ENCODE measurements at places on chromosomes 1 and 21. TPM values are rescaled to one million over a fixed set of nuclear protein-coding genes. Genes with fewer than 3 reads are reported as not detected.

KCNQ4 gene
- total RNA-seq = not detected

TRAF3IP3 gene
- 9.6 TPM for total RNA-seq

NBPF6 gene
- total RNA-seq = not detected

OR2T2 gene
- total RNA-seq = not detected

GRCh38 chr1:167477986-167478385 lies 40.3 kb downstream of the CD247 start:
- peaks cover 7% of the 10 kb centered on the region for H3K27me3 ChIP-seq
- H3K4me3 ChIP-seq = no peak overlapping the region
- H3K36me3 ChIP-seq = no peaks in the 10 kb centered on the region
- no peaks in the 10 kb centered on the region for H3K4me1 ChIP-seq
- no peak for DNase-seq

DNA sequence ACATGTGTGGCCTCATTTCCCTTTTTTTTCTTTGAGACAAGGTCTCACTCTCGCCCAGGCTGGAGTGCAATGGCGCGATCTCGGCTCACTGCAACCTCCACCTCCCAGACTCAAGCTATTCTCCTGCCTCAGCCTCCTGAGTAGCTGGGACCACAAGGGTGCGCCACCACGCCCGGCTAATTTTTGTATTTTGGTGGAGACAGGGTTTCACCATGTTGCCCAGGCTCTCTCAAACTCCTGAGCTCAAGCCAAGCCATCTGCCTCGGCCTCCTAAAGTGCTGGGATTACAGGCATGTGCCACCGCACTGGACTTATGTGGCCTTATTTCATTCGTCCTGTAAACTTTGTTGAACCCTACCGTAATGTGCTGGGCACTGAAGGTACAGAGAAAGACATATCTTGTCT lies 569 bp upstream of the WARS2 start:
- peak overlapping the region; percentile 97 for H3K27ac ChIP-seq
- no peak for DNase-seq
- H3K4me1 ChIP-seq = peaks cover 30% of the 10 kb centered on the region
- H3K36me3 ChIP-seq = no peaks in the 10 kb centered on the region
- H3K27me3 ChIP-seq = no peaks in the 10 kb centered on the region

GRCh38 chr1:18187054-18187453 lies 79.5 kb downstream of the IGSF21 start:
- no peaks in the 10 kb centered on the region for H3K4me1 ChIP-seq
- no peaks in the 10 kb centered on the region for H3K36me3 ChIP-seq
- no peak overlapping the region for H3K4me3 ChIP-seq

DNA sequence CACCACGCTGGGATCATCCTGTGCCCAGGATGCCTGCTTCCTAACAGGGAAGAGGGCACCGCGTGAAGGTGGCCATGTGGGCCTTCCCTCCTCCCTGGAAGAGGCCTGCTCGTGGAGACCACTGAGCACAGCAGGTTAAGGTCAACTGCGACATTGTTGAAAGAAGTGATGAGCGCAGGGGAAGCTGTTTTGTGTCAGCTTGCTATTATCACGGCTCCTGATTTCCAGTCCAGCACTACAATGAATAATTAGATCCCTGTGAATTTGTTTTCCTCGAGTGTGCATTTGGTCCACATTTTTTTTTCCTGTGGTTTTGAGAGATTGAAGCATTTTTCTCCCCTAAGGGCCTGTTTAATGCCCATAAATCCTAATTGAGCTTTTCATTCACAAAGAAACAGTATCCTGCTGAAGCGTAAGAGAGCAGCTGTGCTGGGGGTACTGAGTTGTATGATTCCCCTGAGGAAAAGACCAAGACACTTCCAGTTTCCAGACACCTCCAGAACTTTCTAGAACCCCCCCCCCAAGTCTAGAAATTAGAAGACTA lies 204.9 kb downstream of the KCNJ6 start:
- no peak overlapping the region for H3K27ac ChIP-seq
- peaks cover 8% of the 10 kb centered on the region for H3K27me3 ChIP-seq
- no peaks in the 10 kb centered on the region for H3K36me3 ChIP-seq
- H3K4me1 ChIP-seq = peaks cover 6% of the 10 kb centered on the region

DNA sequence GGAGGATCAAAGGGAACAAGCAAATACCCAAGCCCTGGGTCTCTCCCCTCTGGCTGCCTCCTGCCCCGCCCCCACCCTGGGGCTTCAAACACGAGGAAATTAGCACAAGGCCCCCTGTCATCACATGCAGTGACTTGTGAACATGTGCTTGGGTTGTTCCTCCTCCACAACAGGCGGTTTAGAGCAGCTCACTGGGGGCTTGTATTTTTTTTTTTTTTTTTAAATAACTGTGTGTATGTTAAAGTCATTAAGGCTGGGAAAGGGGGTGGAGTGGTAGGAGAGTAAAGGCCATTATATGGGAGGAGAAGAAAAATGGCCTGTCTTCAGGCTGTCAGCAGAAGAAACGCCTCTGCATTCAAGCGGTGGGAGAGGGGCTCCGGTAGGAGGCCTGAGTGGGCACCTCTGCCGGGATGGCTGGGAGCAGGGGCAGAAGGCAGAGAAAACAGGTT lies 64.2 kb downstream of the PLXNA2 start:
- H3K36me3 ChIP-seq = no peaks in the 10 kb centered on the region
- no peak for DNase-seq
- no peaks in the 10 kb centered on the region for H3K27me3 ChIP-seq
- peak overlapping the region; percentile 76 for H3K27ac ChIP-seq

All from stomach (tissue), 19 donors.